SK-MEL-5 (cell line): ENCODE measurements at places on chromosomes 3 and 15.

GRCh38 chr15:25091421-25092158, 136.8 kb downstream of the SNRPN start:
- DNase-seq, result no peak

GRCh38 chr3:38966811-38967692, 84.7 kb downstream of the SCN11A start:
- no peak for DNase-seq

GRCh38 chr3:108322352-108322751, 26.0 kb downstream of the HHLA2 start:
- DNase-seq, result peak; percentile 33

GRCh38 chr3:86988235-86988634, 2.7 kb downstream of the VGLL3 start:
- DNase-seq, result no peak

- DNase-seq, result peak; percentile 93
Measured at GRCh38 chr15:59260090-59260489, 53.4 kb downstream of the LDHAL6B start.

- DNase-seq, result peak; percentile 80
Measured at GRCh38 chr3:168608926-168609325, 513.2 kb upstream of the GOLIM4 start.
